T-helper 22 cell (primary cell): ENCODE measurements at places on chromosomes 12 and 14.

DNA sequence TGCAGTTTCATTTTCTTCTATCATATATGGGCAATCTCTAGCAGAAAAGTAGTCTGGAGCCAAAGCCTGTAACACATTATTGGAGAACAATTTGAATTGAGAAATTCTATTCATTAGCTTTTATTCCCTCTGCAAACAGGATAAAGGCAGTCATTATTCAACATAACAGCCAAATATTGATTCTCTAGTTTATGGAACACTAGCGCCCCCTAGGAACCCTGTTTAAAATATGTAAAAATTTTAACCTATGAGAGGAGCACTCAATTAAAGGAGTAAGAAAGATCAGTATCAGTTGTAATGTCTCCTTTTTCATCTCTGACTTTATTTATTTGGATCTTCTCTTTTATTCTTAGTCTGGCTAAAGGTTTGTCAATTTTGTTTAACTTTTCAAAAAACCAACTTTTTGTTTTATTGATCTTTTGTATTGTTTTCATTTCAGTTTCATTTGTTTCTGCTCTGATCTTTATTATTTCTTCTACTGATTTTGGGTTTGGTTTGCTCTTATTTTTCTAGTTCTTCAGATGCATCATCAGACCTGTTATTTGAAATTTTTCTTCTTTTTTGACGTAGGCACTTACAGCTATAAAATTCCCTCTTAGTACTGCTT lies 4.8 kb upstream of the LMNTD1 start:
- DNase-seq, result no peak

DNA sequence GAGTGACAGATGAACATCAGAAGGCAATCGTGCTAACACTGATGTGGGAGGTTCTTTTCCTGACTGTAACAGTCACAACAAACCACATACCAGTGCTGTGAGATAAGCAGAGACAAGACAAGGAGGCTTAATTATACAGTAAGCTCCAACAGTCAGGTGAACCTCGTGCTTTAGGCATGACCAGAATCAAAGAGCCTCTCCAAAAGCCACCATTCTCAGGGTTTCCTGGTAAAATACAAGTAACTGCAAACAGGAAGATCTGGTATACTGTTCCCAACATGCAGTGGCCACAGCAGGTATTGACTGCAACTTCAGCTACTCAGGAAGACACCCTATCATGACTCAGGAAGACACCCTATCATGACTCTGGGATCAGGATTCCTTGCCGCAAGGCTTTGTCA lies 47.3 kb upstream of the GTF2A1 start:
- DNase-seq, result no peak

GRCh38 chr12:64566122-64566521 lies 44.2 kb upstream of the RASSF3 start:
- DNase-seq, result no peak

GRCh38 chr14:20622816-20623291 lies 18.6 kb downstream of the OR6S1 start:
- DNase-seq, result no peak

- no peak for DNase-seq
Observed at GRCh38 chr12:124361074-124361970, 66.4 kb downstream of the RFLNA start.

- DNase-seq, result no peak
Observed at GRCh38 chr12:124394462-124395128, 99.7 kb downstream of the RFLNA start.

GRCh38 chr14:40525314-40525713 lies 1081.4 kb upstream of the LRFN5 start:
- DNase-seq, result no peak

DNA sequence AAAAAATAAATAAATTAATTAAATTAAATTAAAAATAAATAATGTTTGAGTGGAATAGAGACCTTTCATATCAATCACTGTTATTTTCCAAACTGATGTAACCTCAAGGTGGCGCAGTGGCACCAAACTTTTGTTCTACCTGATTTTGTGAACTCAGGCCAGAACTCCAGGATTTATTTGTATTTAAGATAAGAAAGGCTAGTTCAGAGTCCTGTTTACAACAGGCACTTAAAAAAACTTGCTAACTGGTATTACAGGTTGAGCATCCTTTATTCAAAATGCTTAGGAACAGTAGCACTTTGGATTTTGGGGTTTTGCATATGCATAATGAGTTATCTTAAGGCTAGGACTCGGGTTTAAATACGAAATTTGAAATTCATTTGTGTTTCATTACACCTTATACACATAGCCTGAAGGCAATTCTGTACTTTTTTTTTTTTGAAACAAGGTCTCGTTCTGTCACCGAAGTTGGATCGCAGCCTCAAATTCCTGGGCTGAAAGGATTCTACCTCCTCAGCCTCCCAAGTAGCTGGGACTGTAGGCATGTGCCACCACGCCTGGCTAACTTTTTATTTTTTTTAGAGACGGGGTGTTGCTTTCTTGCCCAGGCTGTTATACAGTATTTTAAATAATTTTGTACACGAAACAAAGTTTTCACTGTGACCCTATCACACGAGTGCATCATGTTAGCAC lies 32.4 kb downstream of the YY1 start:
- no peak for DNase-seq

DNA sequence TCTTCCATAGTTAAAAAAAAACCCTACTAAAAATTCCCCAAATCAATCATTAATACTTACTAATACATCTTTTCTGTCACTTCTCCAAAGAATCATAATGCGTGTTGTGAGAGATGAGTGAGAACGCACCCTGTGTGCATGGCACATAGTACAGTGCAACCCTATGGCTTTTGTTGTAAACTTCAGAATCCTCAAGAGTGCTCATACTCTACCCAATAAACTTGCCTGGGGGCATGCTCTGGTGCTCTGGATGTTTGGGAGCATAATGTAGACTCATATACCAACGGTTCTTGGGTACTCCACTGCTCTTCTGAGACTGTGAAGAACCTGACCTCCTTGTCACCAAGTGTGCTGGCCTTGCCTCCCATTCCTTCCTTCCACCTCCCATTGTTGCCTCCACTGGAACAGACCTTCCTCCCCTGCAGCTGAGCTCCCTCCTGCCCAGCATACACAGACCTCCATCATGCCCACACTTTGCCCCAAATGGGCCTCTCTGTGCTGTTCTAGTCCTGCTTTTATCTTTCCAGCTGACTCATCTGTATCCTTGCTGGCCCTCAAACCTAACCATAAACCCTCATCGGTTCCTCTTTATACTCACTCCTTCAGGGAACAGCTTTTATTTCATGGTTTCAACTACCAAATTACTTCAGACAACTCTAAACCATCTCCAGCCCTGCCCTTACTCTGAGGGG lies 8.9 kb downstream of the DCP1B start:
- no peak for DNase-seq

GRCh38 chr12:80556566-80556965 lies 112.5 kb downstream of the PTPRQ start:
- no peak for DNase-seq

GRCh38 chr12:21939435-21939834 lies 1.8 kb downstream of the ABCC9 start:
- DNase-seq, result no peak

- DNase-seq, result no peak
Observed at GRCh38 chr14:54929556-54929955, 26.9 kb upstream of the GCH1 start.

DNA sequence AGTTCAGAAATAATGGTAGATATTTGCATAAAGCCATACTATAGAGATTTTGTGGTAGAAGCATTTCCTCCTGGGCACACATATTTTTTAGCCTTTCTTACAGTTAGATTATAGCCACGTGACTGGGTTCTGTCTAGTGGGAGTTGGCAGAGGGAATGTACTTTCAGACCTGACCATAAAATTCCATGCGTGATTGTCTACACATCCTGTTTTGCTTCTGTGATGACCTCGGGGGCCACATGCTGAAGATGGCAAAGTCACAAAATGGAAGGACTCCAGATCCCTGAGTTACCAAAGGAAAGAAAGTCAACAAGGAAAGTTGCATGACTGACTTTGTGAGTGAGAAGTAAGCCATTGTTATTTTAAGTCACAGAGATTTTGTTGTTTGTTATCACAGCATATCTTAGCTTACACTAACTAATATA lies 14.6 kb upstream of the MIA2 start:
- DNase-seq, result no peak

GRCh38 chr14:56532546-56532945 lies 47.1 kb upstream of the TMEM260 start:
- DNase-seq, result no peak

GRCh38 chr14:100025111-100025510 lies 40.1 kb upstream of the EVL start:
- no peak for DNase-seq

- DNase-seq, result no peak
Observed at GRCh38 chr14:36856095-36856878, 194.6 kb downstream of the PAX9 start.

DNA sequence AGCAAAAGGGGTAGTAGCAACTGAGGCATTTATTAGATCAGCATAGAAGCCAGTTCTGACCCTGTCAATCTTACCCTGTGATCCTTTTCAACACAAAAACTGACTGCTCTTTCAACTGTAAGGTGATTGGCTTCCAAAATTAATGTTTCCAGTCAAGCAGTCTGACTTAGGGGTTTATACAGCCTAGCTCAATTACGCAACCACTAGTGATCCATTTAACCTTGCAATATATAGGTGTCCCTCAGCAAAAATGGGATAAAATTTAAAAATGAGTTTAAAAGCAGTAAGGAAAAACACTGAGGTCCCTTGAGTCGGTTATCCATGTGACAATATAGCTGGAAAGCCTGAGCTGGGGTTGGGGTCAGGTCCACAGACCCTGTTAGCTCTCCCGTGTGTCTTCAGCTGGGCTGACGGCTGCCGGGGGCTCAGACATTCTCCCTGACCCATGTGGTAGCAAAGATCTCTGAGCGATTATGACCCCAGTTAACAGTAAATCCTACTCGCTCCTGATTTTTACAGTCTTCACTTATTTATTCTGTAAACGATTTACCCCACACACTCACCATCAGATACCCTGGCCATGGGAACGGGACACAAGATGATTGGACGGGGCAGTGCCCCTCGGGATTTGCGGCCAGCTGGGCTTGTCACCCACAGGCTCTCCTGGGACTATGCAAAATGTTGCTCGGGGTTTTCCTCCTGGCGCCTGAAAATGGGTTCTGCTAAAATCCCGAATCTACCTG lies 16.6 kb downstream of the ADGRD1 start:
- no peak for DNase-seq
